ENCODE measurements at places on chromosomes 4 and X.
A peak's percentile ranks its signal among the peaks of the same experiment; 100 is the strongest.

DNA sequence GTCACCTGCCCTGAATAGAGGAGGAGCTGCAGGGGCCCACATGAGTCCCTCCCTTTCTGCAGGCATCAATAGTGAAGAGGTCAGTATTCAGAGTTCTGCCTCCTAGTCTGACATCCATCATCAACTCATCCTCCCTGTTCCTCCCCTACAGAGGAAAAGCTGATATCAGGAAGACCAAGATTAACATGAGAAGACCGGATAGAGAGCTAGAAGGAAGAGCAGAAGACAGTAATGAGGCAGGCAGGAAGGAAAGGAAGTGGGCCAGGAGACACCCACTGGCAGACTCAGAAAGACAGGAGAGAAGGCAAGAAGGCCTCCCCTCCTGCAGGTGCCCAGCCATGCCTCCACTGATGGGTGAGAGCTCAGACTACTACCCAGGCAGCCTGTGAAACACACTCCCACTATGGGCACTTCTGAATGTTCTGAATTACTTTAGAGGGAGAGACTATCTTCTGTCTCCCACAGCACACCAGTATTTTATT lies 74.6 kb downstream of the CC2D2A start:
- no peak for DNase-seq

DNA sequence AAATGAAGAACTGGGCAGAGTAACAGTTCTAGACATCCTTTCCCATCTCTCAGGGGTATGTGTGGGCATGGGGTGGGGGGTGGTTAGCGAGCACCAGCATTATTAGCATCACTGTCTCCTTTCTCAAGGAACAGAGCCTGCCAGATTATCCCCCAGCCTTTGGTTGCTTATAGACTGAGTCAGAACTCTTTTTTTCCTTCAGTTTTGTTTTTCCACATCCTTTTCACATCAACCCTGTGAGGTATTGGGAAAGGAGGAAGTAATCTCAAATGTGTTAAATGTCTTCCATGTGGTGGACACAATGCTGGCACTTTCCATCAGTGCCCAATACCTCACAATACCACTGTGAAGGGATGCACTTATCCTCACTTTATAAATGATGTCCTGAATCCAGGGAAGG lies 3.1 kb upstream of the FGF16 start:
- DNase-seq = no peak

DNA sequence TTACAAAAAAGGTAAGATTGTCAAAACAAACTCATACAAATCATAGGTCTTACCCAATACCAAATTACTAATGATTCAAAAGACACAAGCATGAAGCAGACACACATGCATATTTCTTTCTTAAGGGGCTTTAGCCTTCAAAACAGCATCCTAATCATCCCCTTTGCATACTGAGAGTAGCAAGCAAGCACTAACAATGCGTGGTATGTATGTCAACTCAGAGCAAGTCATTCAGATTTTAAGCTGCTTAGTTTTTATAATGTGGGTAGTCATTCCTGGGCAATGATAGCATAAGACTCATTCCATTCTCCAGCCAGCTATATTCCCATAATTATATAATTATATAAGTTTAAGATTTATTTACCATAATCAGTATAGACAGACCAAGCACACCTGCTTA lies 219.6 kb downstream of the DKK2 start:
- DNase-seq = no peak

- DNase-seq = peak; percentile 3
These were observed 96.5 kb downstream of the SLC2A9 start for GRCh38 chr4:9924750-9925149.

DNA sequence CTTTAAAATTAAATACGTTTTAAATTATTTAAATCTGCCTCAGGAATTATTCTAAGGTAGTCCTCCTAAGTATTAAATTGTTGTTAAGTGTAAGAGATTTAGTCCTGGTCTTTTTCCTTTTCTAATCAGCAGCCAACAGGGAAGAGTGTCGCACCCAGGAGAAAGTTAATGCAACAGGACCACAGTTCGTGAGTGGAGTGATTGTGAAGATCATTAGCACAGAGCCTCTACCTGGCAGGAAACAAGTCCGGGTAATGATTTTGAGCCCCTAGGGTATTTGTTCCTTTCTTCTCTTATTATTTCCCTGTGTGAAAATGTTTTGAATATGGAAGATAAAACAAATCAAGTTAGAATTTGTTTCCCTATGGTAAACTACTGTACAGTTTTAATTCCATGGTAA lies 13.4 kb downstream of the LARP7 start:
- DNase-seq = no peak

DNA sequence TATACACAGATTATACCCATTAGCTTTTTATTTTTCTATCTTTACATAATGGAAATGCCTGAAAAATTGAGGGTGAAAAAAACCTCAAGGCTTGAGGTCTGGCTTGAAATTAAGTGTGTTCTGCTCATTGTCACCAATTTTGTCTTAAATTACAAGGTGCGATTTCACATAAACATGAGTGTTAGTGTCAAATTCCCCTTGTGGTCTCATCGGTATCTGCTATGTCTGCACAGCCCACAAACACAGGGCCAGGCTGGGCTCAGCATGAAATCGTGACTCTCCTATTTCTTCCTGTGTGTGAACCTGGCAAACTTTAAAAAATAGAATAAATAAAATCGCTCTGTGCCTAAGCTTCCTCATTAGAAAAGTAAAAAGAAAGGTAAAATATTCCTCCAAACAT lies 109.1 kb downstream of the CRLF2 start:
- no peak for DNase-seq

- DNase-seq = no peak
These were observed 36.8 kb upstream of the OCIAD2 start for GRCh38 chr4:48943387-48943786.

- peak; percentile 13 for DNase-seq
These were observed 97.8 kb upstream of the SPRY1 start for GRCh38 chr4:123298801-123299200.

- DNase-seq = no peak
These were observed 103.6 kb downstream of the FAM13A start for GRCh38 chr4:88953400-88953799.

DNA sequence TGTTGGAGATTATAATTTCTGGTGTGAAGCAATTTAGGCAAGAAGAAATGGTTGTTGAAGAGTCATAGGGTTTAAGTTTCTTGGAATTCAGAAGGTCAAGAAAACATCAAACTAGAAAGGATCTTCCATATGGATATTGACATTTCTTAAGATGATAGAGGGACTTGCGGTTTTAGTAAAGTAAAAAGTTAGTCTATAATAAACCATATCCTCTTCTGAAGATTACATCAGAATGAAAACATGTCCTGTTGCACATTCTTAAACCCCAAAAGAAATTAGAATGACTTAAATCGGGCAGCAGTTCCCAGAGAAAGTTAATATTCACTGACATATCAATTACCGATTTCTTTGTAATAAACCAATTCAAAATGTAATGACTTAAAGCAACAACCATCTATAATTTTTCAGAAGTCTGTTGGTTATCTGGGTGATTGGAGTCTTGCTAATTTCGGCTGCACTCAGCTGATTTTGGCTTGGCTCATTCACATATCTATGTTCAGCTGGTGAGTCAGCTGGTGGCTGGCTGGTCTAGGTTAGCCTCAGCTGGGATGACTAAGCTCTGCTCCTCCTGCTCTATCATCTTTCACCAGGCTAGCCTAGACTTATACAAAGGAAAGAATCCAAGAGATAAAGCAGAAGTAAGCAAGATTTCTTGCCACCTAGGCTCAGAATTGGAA lies 24.4 kb upstream of the DYNLT3 start:
- peak; percentile 86 for DNase-seq

DNA sequence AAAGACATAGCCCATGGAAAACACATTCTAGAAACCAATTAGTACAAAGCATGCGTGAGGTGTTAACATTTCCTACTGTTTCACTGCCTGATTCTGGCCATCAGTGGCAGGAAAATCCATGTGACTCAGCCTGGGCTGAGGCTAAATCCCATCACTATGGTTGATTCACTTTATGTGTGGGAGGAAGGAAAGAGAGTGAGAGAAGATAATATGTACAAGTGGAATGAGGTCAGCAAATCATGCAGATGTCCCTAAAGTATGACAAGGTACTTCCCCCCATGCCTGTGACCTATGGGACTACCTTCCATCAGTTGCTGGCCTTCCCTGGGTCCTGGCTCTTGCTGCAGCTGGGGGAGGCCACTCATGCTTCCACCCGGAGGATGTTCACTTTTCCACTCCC lies 64.2 kb upstream of the MAP3K15 start:
- no peak for DNase-seq

DNA sequence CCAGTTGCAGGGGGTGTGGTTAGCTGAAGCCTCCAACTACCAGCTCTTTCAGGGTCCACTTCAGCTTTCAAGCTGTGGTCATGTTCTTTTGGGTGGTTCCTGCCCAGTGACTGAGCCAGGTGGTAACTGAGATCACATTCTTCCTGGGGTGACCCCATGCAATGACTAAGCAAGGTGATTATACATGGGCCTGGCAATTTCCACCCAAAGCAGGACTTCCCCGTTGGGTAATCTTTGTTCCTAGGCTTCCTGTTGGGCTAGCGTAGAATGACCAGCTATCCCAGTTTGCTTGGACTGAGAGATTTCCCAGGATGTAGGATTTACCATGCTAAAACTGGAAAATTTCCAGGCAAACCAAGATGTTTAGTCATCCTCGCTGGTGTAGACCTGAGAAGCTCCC lies 18.4 kb upstream of the MAGEB17 start:
- no peak for DNase-seq

GRCh38 chr4:91916219-91916618 lies 387.5 kb upstream of the GRID2 start:
- DNase-seq = no peak

GRCh38 chr4:86594559-86595425 lies 677 bp downstream of the PTPN13 start:
- peak; percentile 45 for DNase-seq

DNA sequence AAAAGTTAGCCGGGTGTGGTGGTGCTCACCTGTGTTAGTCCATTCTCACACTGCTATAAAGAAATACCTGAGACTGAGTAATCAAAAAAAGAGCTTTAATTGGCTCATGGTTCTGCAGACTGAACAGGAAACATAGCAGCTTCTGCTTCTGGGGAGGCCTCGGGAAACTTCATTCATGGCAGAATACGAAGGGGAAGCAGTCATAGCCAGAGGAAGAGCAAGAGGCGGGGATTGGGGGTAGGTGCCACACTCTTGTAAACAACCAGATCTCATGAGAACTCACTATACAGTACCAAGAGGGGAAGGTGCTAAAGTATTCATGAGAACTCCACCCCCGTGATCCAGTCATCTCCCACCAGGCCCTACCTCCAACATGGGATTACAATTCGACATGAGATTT lies 64.1 kb downstream of the BEND4 start:
- DNase-seq = no peak

GRCh38 chr4:106353786-106354185 lies 14.8 kb downstream of the GIMD1 start:
- no peak for DNase-seq

GRCh38 chr4:109978704-109979454 lies 66.2 kb downstream of the EGF start:
- no peak for DNase-seq

DNA sequence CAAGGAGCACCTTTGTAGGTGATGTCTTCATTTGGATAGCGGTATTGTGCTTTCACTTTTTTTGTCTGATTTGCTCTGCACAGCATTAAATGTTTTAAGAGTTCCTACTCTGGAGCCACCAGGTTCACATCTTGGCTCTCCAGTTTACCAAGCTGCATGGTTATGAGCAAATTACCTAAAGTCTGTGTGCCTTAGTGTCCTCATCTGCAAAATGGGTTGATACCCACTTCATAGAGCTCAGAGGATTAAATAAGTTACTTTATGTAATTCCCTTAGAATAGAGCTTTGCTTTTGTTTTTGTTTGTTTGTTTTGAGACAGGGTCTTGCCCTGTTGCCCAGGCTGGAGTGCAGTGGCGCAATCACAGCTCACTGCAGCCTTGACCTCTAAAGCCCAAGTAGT lies 58.2 kb downstream of the UBE2K start:
- DNase-seq = no peak

GRCh38 chr4:124265701-124266100 lies 446.8 kb downstream of the ANKRD50 start:
- DNase-seq = no peak

DNA sequence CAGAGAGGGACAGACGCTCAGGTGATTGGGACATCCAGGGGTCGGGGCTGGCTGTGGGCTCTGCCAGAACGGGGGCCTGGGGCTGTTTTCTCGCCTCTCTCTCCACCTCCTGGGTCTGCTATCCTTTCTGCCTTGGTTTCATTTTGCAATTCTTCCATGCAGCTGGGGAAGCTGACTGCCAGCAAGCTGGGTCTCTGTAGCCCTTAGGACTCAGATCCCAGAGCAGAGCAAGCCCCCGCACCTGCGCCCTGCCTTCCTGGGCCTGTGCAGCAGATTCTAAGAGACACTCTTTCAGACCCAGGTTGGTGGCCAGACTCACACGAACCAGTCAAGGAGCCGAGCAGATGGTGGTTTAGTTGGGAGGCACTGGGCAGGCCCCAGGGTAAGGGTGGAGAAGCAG lies 59.1 kb upstream of the GRPEL1 start:
- DNase-seq = no peak

- peak; percentile 37 for DNase-seq
These were observed 187.3 kb upstream of the CXCL13 start for GRCh38 chr4:77418333-77418732.

DNA sequence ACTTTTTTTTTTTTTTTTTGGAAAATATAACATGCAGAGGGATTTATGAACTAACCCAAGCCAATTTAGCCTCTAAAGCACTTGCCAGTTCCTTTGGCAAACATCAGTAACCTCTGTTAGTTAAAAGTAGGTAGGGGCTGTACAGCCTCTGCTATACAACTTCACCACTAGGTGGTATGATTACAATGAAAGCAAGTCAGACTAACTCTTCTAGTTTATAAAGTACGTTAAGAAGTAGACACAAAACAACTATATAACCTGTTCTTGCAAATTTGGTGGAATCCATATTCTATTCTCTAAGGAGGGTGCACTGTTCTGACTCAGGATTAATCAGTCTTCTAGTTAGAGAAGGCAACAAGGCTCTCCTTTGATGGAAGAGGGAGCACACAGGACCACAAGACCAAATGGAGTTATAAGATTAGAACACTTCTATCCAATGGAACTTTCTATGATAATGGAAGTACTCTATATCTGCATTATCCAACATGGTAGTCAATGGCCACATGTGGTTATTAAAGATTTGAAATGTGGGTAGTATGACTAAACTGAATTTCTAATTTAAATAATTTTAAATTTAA lies 12.8 kb downstream of the AIMP1 start:
- peak; percentile 44 for DNase-seq

- DNase-seq = no peak
These were observed 589.1 kb downstream of the TRIML1 start for GRCh38 chr4:188728359-188728758.

GRCh38 chr4:74018771-74019170 lies 19.7 kb downstream of the CXCL3 start:
- no peak for DNase-seq

- no peak for DNase-seq
These were observed 233.5 kb upstream of the GYPA start for GRCh38 chr4:144374065-144374464.

DNA sequence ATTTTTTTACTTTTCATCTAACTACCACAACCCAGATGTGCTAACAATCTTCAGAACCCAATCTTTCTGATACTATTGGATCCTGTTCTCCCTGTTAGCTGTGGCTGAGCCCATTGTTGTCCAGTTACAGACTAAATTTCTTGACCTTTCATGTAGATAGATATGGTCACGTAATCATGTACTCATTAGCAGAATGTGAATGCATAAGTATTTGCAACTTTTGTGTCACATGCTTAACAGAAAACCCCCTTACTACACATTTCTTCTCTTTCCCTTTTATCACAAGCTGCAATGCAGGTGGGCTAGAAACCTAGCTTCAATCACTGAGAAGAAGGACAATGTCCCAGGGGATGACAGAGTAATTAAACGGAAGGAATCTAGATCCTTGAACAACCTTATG lies 13.1 kb upstream of the FAM13A start:
- DNase-seq = no peak

Data from myocyte (in vitro differentiated cells).